ENCODE measurements at places on chromosomes 5 and 9. TPM values are rescaled to one million over a fixed set of nuclear protein-coding genes. Genes with fewer than 3 reads are reported as not detected.

The ITK gene
- total RNA-seq: 2.8 TPM

The RORB gene
- under 0.01 TPM for total RNA-seq

The PBX3 gene
- 49.2 TPM for total RNA-seq

The FLT4 gene
- total RNA-seq: 23.8 TPM

DNA sequence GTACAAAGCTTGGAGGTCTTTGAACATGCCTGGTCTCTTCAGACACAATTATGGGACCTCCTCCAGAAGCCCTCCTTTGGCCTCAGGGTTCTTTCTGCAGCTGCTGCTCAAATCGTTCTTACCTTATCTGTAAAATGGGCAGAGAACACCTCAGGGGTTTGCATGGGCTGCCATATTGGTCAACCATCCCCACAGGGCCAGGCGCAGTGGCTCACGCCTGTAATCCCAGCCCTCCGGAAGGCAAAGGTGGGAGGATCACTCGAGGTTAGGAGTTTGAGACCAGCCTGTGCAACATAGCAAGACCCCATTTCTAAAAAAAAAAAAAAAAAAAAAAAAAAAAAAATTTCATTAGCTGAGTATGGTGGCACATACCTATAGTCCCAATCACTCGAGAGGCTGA, 29.1 kb upstream of the TCF7 start:
- DNase-seq: no peak
- no peak overlapping the region for H3K4me3 ChIP-seq
- no peaks in the 10 kb centered on the region for H3K4me1 ChIP-seq
- H3K36me3 ChIP-seq: no peaks in the 10 kb centered on the region
- H3K27me3 ChIP-seq: no peaks in the 10 kb centered on the region
- no peak overlapping the region for H3K27ac ChIP-seq

GRCh38 chr9:93090091-93090655, 5.8 kb upstream of the CARD19 start:
- no peak overlapping the region for H3K4me3 ChIP-seq
- no peaks in the 10 kb centered on the region for H3K4me1 ChIP-seq
- no peaks in the 10 kb centered on the region for H3K27me3 ChIP-seq
- no peak overlapping the region for H3K27ac ChIP-seq

DNA sequence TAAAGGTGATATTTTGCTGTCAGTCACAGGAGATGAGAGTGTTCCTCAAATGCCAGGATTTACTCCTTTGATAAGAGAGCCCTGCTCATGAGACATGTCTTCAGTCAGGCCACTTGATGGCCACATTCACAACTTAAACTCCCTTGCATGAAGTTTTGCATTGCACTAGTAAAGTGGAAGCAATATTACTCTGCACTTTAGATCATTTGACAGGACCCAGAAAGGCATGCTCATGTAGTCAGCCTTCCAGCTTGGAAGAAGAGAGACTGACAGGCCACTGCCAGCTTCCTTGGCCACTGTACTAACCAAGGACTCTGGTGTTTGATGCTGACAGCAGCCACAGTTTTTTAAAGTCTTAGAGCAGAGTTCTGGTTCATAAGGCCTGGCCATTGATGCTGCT, 42.6 kb downstream of the NPR3 start:
- H3K4me1 ChIP-seq: no peaks in the 10 kb centered on the region
- no peak overlapping the region for H3K4me3 ChIP-seq
- no peak overlapping the region for H3K27ac ChIP-seq
- no peak for DNase-seq
- no peaks in the 10 kb centered on the region for H3K27me3 ChIP-seq

GRCh38 chr5:115295777-115296123, 704 bp downstream of the CCDC112 start:
- H3K4me3 ChIP-seq: peak overlapping the region; percentile 71
- H3K27ac ChIP-seq: peak overlapping the region; percentile 39
- H3K27me3 ChIP-seq: no peaks in the 10 kb centered on the region
- H3K36me3 ChIP-seq: no peaks in the 10 kb centered on the region

DNA sequence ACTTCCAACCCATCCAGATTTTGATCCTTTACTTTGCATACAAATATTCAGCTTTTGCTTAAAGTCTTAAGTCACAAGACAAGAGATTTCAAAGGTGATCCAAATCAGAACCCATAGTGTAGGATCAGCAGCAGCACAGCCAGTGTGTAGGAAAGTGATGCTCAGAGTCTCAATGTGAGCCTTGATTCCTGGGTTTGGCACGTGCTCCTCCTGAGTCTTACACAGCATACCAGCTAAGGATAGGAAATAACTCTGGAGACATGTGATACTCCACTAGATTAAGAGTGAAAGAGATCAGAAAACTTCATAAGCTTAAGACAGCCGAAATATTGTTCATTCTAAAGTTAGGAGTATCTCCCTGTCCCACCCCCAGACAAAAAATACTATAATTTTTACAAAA, 344.9 kb downstream of the SEMA5A start:
- no peaks in the 10 kb centered on the region for H3K36me3 ChIP-seq
- no peak overlapping the region for H3K27ac ChIP-seq
- no peak for DNase-seq
- H3K27me3 ChIP-seq: no peaks in the 10 kb centered on the region
- no peaks in the 10 kb centered on the region for H3K4me1 ChIP-seq

- H3K4me3 ChIP-seq: no peak overlapping the region
- H3K36me3 ChIP-seq: no peaks in the 10 kb centered on the region
- DNase-seq: no peak
- H3K27ac ChIP-seq: no peak overlapping the region
Observed at GRCh38 chr5:143445776-143446175, 42.3 kb upstream of the NR3C1 start.

GRCh38 chr9:115395511-115396021, 277.6 kb upstream of the TNC start:
- no peak for DNase-seq
- H3K4me3 ChIP-seq: no peak overlapping the region
- no peaks in the 10 kb centered on the region for H3K36me3 ChIP-seq
- H3K27me3 ChIP-seq: no peaks in the 10 kb centered on the region
- no peaks in the 10 kb centered on the region for H3K4me1 ChIP-seq
- H3K27ac ChIP-seq: no peak overlapping the region

- no peaks in the 10 kb centered on the region for H3K36me3 ChIP-seq
- H3K27me3 ChIP-seq: no peaks in the 10 kb centered on the region
- no peak overlapping the region for H3K4me3 ChIP-seq
- no peak for DNase-seq
Observed at GRCh38 chr9:83800236-83801033, 17.1 kb downstream of the GKAP1 start.

GRCh38 chr5:15501091-15501791, 1.3 kb downstream of the FBXL7 start:
- H3K4me3 ChIP-seq: peak overlapping the region; percentile 83
- H3K36me3 ChIP-seq: no peaks in the 10 kb centered on the region
- H3K27ac ChIP-seq: peak overlapping the region; percentile 94
- DNase-seq: peak; percentile 47

- H3K36me3 ChIP-seq: no peaks in the 10 kb centered on the region
- H3K4me1 ChIP-seq: no peaks in the 10 kb centered on the region
- H3K4me3 ChIP-seq: no peak overlapping the region
Observed at GRCh38 chr5:75734913-75735789, 17.9 kb upstream of the POC5 start.

- DNase-seq: no peak
- H3K4me1 ChIP-seq: no peaks in the 10 kb centered on the region
- H3K4me3 ChIP-seq: no peak overlapping the region
Observed at GRCh38 chr5:90015584-90016018, 394.0 kb downstream of the CETN3 start.

Data from uterus (tissue), 4 donors.